ENCODE measurements at places on chromosomes 1 and 21.

GRCh38 chr1:201254625-201255478 is 28.5 kb upstream of the PKP1 start:
- DNase-seq = peak; percentile 56

GRCh38 chr1:183792300-183792699 is 12.6 kb upstream of the RGL1 start:
- DNase-seq = no peak

- DNase-seq = no peak
These were observed 10.2 kb downstream of the SPSB1 start for GRCh38 chr1:9302745-9303524.

DNA sequence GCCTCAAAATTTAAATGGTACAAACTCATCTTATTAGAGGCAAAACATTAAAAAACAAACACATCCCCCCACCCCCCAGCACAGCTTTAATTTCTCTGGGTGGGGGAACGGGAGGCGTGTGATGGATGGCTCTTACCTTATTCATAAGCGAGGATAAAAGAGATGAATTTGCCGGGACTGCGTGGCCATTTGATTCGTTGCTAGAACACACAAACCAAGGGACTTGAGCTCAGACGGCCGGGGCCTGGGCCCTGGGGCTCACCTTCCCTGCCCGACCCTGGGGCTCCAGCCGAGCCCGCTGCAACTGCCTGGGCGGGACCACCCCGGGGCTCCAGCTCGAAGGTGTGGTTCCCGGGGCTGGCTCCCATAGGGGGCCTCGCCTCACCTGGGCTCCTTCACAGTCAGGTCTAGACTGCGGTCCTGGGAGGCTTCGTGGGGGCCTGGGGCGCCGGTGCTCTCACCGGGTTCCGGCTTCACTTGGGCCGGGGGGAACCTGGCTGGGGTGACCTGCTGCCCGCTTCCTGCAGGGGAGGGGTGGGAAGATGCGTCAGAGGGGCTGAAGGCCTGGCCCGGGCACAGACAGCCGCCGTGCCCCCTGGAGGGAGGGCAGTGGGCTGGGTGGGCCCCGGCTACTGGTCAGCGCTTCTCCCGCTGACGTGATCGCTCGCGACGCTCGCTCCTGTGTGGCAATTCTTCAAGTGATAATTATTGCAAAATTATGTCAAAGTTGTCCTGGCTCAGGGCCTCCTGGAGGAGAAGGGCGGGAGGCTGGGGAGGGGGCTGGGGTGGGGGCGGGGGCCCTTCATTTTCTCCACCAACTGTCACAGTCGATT is 145.7 kb downstream of the CASZ1 start:
- DNase-seq = no peak

DNA sequence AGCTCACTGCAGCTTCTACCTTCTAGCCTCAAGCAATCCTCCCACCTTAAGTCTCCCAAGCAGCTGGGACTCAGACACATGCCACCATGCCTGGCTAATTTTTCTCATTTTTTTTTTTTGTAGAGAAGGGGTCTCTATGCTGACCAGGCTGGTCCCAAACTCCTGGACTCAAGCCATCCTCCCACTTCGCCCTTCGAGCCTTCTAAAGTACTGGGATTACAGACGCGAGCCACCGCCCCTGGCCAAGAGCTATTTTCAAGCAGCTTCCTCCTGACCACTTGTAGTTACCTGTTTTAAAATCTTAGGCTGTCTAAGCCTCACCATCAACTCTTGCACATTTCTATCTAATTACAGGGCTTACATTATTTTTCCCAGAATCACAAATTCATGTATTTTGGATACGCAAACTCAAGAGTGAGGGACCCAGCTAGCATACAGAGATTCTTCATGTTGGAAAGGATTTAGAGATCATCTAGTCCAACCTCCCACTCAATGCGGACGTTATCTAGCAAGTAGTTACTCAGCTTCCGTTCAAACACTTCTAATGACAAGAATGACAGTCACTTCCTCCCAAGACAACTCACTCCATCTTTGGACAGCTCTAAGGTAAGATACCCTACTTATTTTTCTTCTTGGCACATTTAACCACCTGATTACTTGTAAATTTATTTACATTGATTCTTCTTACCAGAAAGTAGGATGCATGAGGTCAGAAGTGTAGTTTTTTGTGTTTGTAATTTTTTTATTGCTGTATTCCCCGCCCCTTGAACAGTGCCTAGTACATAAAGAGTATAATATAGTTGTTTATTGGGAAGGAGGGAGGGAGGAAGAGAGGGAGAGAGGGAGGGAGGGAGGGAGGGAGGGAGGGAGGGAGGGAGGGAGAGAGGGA is 65.4 kb downstream of the LUZP1 start:
- no peak for DNase-seq

- no peak for DNase-seq
These were observed at the start of gene PLPPR4 for GRCh38 chr1:99264201-99265021. PLPPR4 (plus strand) TSS chr1:99264492; CDS start chr1:99264594, 102 bp downstream.

DNA sequence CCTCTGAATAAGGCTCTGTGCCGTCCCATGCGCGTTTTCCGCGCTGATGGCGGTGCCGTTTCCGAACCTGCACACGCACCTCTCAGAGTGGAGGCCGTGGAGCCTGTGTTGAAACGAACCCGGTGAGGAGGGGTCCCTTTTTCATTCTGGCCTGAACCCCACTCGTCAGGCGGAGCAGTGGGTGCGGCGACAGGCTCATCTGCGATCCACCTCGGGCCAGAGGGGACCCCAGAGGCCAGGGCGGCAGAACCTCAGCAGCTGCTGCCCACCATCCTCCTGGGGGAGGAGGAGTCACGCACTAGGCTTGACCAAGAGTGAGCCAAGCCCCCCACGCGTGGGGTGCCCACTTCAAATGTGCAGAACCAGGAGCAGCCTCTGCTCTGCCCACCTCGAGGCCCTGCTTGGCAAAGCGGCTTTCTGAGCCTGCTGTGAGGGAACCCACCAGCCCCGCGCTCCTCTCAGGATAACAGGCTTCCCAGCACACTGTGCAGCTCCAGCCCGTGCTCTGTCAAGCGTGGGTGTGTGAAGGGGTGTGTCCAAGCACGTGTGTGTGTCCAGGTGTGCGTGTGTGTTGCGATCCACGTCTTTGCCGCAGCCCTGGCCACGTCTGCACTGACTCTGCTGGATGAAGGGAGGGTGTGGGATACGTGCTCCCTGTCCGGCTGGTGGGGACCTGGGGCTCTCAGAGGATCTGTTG is 6.8 kb downstream of the PRDM16 start:
- DNase-seq = no peak

DNA sequence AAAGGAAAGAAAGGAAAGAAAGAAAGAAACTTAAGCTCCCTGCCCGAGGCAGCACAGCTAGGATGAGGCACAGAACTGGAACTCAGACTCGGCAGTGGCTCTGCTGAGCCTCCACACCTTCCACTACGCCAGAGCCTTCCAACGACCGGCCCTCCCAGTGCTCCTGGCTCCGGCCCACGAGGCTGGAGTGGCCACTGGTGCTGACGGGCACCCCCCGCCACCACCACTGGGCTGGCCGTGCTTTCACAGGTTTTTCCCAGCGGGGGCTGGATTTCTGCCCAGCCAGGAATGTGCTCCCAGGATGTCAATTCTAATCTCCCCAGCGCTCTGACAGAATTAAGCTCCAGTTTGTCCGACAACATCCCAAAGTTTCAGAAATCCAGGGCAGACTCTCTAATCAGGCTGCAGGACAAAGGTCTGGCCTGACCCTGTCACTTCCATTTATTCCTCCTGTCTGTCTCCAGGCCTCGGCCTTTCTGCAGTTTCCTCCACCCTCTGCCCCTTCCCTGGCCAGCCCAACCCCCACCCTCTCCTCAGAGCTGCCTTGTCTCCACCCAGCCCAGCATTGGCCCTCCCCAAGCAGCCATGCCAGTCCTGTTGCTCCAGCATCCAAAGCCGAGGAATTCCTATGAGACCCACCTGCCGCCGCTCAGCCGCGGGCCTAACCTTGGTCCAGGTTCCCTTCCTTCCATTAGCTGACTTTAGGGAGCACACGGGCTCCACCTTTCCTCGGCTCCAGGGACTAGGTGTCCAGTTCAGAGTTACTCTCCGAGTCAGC is 81.9 kb downstream of the CASZ1 start:
- no peak for DNase-seq

- DNase-seq = no peak
These were observed 3.3 kb upstream of the B4GALT3 start for GRCh38 chr1:161180639-161181038.

All from activated T-cell treated with anti-CD3 and anti-CD28 coated beads, Interleukin-2, amount 50 U/mL, for 4 hours (primary cell).